ENCODE measurements at places on chromosomes 2 and 18.

- no peak for DNase-seq
Measured at GRCh38 chr2:126662621-126663020, 6.7 kb downstream of the GYPC start.

DNA sequence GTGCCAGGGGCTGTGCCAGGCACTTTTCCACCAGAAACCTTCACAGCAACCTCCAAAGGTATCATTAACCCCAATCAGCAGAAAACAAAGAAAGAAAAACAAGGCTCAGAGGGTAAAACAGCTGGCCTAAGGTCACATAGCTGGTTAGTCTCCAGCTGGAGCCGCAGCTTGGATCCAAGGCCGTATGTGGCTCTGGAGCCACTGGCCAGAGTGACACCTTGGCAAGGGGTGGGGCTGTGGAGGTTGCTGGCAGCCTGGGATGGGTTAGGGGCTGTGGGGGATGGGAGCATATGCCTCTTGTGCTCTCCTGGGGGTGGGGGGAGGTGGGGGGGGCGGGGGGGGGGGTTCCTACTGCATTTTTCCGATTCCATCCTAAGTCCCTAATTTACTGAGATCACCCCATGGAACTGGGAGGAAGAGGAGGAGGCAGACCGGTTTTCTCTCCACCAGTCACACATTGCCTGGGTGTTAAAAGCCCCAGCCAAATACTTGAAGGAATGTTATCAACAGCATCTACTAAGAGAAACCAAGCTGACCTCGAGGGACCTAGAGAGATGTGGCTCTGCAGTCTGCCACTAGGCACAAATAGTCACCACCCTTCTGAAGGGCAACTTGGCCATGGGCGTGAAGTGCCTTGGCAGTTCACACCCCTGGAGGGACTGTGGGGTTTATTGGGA lies 8.0 kb downstream of the HAAO start:
- no peak for DNase-seq

GRCh38 chr2:222861411-222862105 lies 722 bp downstream of the ACSL3 start:
- DNase-seq = peak; percentile 49

DNA sequence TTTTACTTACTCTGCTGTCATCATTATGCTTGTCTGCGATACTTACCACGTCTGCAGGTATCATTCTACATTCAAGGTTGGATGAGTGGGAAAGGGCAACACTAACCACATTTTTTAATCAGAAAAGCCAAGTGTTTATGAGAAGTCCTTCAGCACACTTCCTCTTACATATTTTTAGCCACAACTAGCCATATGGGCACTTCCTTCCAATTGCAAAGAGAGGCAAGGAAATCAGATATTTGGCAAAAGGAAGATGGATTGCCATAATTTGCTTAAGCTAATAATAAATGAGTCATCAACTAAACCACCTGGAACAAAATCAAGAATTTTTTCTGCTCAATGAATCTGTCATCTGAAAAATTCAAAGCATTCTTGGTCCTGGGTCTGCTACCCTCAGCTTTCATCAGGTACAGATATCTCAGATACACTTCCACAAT lies 16.7 kb upstream of the MRO start:
- peak; percentile 59 for DNase-seq

GRCh38 chr2:103365071-103365470 lies 603.2 kb downstream of the TMEM182 start:
- DNase-seq = no peak

DNA sequence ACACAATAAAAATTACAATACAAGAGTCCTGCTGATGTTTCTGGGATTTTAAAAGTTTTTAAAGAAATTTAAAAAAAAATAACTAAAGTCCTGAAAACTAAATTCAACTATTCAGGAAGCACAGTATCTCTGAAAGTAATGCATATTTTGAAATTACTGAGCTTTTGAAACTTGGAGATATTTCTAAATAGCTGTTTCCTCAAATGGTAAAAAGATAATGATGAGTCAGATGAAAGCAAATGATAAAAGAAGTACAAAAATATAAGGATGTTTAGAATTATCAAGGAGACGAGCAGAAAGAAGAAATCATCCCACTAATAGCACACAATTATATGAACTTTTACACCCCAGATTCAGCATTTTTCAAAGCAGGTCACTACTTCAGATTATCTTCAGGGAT lies 90.2 kb upstream of the SLC25A52 start:
- peak; percentile 60 for DNase-seq

GRCh38 chr2:107308835-107309234 lies 422.9 kb upstream of the ST6GAL2 start:
- DNase-seq = no peak

DNA sequence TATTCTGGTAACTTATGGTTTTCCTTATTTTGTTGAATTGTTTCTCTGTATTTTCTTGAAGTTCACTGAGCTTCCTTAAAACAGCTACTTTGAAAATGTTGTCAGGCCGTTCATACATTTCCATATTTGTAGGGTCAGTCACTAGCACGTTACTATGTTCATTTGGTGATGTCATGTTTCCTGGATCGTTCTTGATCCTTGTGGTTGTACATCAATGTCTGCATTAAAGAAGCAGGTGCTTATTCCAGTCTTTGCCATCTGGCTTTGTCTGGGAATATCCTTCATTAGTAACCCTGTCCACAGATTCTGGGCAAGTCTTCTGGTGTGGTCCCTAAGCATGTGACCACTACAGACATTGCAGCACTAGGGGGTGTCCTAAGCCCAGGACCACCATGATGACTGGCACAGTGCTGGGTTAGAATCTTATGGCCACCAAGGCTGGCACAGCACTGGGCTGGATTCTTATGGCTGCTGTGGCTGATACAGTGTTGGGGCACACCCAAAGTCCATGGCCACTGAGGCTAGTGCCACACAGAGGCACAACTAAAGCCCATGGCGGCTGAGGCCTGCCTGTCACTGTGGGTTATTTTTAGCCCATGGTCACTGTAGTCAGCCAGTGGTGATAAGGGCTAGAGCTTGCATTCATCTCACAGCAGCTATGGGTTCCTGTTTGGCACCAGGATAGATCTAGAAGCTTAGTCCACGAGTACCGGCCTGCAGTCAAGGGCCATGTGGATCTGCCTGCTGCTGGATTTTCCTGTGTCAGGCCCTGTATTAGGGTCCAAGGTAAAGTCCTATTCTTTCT lies 13.2 kb downstream of the VWA3B start:
- no peak for DNase-seq

- DNase-seq = peak; percentile 28
Measured at GRCh38 chr2:209383212-209383611, 40.6 kb upstream of the MAP2 start.

DNA sequence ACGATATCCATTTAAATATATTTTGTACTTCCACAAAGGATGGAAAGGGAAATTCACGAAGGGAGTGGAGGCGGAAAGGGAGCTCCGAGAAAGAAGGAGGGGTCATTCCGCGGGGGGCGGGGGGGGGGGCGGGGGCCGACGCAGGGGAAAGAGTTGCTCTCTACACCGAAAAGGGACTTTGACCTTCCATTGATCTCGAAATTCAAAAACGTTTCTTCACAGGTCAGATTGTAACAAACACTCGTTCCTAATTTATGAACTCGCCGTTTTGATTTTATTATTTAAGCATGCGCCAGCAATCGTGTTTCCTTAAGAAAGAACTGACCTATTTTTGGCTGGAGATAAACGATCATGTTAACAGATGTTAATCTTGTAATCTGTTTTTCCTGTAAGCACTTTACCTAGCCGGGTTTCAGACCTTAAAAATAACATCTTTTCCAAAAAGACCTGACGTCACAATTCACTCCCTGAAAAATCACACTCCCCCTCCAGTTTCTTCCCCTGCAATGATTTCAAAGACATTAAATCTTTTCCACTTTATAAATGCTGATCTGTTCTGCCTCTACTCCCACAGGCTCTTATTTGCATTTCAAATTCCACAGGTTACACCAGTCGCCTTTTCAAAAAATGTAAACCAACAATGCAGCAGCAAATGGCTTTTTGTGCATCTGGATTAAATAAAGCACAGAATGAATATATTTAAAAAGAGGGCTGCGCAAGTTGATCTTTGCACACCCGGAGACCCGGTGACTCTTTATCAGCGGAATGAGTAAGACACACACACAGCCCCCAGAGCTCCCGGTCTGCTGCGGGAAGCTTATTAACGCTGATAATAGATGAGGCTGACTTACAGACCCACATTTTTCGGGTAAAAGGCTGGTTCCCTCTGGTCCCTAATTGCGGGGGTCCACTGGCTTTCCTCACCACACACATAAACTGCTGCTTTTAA lies 1.6 kb downstream of the ZNF516 start:
- DNase-seq = peak; percentile 59

GRCh38 chr2:191432121-191432520 lies 186.9 kb downstream of the MYO1B start:
- DNase-seq = no peak

- DNase-seq = no peak
Measured at GRCh38 chr2:235781775-235782174, 287.9 kb downstream of the AGAP1 start.

- DNase-seq = peak; percentile 44
Measured at GRCh38 chr18:56309104-56309503, 329.3 kb downstream of the TXNL1 start.

DNA sequence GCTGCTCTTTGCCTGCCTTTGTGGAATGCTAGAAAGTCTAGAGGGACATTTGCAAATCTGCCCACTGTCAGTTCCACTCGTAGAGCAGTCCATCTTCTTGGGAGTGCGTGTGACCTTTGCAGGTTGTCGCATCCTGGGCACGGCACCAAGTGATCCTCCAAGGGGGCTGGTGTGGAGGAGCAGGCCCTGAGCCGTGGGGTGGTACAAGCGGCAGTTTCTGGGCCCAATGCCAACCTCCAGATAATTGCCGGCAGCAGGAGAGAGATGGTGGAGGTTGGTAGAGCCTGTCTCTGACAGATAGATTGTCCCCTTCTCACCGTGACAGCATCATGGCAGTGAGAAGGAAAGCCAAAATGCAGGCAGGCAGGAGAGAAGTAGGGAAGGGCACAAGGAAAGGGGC lies 150.7 kb upstream of the SLC14A2 start:
- DNase-seq = no peak

DNA sequence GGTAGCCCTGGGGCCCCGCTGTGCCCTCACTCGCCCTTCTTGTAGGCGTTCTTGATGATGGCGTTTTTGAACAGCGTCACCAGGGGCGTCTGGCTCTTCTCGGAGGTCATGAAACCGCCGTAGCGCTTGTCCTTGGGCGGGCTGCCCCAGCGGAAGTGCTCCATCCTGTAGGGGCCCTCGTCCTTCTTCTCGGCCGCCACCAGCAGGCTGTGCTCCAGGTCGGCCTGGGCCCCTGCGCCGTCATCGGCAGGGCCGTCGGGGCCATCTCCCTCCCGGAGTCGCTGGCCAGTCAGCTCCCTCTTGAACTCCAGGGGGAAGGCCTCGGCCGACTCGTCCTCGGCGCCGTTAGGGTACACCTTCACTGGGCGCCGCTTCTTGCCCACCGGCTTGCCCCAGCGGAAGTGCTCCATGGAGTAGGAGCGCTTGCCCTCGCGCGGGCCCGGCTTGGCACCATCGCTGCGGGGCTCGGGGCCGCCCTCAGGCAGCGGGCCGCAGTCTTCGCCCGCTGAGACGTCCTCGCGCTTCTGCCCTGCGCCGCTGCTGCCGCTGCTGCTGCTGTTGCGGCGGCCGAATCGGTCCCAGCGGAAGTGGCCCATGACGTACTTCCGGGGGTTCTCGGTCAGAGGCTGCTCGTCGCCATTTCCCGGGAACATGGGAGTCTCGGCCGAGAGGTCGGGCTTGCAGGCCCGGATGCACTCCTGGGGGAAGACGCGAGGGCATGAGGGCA lies 7.2 kb downstream of the POMC start:
- peak; percentile 51 for DNase-seq

DNA sequence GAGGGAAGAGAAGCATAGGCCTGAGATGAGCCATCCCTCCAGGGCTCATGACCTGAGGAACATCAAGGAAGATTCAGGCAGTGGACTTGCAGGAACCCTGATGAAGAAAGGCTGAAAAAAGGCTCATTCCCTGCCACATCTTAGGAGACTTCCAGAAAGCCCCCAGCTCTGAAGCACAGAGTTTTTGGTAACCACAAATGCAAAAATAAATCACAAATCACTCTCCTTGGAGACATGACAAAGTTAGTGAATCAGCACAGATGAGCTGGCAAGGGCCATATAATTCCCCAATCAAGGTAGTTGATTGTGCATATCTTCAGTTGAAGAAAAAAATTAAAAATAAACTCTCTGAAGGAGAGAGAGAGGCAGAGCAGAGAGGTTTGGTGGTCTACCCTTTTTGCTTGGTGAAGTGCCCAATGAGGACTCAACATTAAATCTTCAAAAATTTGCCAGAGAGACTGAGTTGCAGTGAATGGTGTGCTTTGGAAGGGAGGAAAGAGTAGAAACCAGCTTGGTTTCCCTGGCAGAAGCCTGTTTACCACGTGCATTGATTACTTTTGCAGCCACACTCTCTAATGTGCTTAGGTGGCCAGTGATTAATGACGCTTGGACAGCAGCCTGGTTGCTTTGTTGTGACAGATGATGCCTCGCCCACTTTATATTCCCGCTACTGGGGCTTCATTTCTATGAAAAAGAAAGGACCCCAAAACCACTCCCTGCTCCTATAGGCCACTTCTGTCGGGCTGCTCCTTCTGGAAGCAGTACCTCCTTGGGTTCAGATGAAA lies 257.4 kb upstream of the SLC14A2 start:
- DNase-seq = no peak

DNA sequence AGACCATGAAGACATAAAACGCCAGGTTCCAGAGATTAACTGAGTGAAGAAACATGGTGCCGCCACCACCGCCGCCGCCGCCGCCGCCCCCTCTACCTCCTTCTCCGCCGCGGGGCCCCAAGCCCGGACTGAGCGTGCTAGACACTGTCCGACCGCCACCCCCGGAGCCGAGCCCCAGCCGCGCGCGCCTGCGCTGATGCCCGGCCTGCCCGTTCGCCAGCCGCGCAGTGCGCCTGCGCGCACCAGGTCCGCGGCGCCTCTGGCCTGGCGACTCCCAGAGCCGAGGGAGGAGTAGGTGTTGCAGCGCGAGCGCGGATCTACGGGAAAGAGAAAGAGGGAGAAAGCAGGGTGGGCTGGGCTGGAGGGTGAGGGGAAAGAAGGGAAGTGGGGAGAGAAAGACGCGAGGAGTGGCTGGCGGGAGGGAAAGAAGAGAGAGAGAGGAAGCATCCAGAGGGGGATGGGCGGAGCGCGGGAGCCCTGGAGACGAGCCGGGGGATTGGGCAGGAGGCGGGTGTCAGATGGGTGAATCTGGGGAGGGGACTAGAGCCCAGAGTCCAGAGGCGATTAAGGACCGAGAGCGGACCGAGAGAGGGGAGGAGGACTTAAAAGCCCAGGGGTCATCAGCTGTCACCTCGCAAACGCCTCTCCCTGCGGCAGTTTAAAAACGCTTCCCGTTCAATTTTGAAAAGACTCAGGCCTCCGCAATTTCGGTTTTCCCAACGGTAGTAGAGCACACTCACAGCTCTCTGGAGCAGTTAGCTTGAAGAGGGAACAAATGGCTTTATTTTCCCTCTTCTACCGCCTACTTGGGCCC lies at the start of gene PGAP1:
TSS of gene PGAP1 (minus strand) at position 146 of the 814 bp plus-strand sequence. CDS start at position 55, 91 bp downstream.
- peak; percentile 89 for DNase-seq

DNA sequence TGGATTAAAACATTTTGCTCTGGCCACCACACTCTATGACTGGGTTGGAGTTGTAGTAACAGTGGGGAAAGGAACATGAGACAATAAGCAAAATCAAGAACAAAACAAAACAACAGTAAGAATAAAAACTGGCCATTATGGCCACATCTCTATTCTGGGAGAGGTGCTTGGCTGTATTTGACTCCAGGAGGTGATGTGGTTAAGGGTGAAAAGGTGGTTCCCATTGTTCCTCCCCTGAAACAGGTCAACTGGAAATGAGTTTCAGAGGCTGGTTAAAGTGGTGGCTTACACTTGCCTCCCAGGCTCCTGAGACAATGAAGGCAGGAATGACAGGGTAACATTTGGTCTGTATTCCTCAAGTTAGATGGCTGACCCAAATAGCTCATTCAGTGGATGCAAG lies 67.3 kb upstream of the FANCL start:
- DNase-seq = no peak

Data from inflammatory macrophage treated with lipopolysaccharide for 4 hours (primary cell).